ENCODE measurements at places on chromosomes 3 and 15.
A peak's percentile ranks its signal among the peaks of the same experiment; 100 is the strongest.

- DNase-seq, result no peak
Measured at GRCh38 chr3:71039332-71039731, 544.2 kb downstream of the FOXP1 start.

GRCh38 chr3:54928046-54928770 lies at the start of gene LRTM1:
Gene LRTM1 (minus strand): TSS chr3:54928059. CDS start chr3:54927911, 148 bp downstream.
- DNase-seq, result no peak

DNA sequence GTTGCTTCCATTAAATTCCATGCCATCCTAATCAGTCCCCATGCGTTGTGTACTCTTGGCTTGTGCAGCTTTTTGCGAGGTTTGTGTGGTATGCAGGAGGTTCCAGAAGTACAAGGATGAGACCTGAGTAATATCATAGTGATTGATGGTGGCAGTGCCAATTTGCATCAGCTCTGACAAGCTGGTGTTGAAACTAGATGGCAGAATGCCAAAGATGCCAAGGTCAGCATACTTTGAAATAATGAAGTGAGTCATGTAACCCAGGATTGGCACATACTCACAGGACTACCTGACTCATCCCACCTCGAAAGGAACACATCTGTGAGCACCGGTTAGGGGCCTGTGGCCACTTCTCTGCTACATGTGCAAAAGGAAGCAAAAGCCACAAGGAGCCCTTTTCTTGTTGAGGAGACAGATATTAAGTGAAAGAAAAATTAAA lies 14.3 kb downstream of the KAT2B start:
- peak; percentile 52 for DNase-seq

- DNase-seq, result no peak
Measured at GRCh38 chr3:167012691-167013090, 367.4 kb downstream of the ZBBX start.

DNA sequence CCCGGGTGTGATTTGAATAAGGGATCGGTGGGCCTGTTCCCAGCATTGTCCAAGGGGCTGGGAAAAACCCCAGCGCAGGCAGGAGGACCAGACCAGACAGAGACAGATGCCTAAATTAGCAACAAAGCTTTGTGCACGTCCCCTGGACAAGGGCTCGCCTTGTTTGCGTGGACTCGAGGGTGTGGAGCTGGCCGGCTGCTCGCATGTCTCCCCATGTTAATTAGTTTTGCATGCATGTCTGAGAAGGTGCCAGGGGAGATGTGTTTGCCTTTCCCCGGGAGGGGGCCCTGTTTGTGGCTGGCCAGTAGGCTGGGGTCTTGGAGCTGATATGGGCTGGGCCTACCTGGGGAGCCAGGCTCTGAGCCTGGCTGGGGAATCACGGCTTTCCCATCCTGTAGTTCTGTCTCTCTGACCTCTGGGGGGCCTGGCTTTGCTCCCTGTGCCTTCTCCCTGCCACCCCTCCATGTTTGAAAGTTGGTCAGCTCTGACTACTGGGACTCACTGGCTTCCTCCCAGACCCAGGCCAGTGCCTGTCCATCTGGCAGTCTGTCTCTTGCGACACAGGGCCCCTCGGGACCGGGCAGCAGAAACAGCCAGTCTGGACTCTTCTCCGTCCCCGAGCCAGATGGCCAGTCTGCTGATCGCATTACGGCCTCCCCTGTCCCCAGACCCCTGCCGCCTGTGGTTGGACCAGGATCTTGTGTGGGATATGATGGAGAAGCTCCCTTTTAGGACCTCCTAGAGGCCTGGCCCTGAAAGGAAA lies 55.4 kb upstream of the POLG start:
- DNase-seq, result no peak

DNA sequence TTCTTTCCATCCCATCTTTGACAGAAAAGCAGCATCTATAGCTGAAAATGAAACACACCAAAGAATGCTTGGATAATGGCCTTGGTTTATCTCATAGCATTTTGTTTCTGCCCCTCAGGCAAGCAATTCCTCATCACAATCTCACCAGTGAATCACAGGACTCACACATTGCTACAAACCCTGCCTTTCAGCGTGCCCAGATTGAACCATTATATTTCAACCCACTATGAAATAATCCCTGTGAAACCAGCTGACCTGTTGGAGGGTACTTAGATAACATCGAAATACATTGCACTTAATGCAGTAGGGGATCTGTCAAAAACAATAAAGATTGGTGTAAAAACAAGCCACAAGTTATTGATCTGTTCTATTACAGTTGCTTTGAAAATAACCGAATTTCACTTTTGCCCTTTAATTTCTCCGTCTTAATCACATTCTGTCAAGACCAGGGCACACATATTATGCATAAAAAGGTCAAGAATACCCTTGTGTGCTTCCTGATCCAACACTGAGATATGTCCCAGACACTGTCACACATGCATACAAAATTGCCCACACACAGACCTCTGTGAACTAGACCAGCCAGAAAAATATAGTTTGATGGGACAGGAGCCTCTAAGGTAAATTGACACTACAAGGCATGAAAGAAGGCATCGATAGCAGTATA lies 839.8 kb downstream of the NTRK3 start:
- no peak for DNase-seq

DNA sequence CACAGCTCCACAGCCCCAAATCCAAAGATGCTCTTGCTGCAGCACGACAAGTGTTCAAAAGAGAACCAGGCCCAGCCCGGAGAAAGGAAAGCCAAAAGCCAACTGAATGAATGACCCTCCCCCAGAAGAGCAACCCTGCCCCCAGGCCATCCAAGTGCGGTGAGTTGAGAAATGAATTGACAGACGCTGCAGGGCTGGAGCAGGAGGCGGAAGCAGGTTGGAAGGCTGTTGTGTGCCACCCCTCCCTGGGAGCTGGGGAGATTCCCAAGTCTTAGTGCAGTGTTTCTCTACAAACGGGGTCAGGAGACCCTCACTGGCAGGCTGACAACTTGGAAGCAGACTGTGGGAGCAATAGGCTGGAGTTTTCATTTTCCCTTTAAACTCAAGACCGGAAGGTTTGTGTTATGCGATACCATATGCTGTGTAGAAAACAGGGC lies 3.5 kb upstream of the SPTBN5 start:
- DNase-seq, result peak; percentile 64

GRCh38 chr3:66898155-66898554 lies 100.0 kb upstream of the KBTBD8 start:
- DNase-seq, result no peak

DNA sequence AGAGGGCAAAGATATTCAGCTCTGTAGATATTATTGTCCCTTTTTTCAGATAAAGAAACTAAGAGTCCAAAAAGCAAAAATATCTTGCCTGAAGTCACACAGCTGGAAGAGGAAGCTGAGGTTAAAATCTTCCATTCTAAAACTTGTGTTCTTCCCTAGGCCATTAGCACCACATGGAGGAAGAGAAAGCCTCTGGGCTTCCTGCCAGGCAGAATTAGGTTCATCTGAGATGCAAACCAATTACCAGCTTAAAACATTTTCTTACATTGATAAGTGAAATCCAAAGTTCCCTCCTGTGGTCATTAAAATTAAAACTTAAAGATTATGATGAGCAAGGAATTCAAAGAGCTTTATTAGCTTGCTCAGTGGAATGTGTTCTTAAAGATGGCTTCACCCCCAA lies 235.3 kb upstream of the SETMAR start:
- peak; percentile 9 for DNase-seq

GRCh38 chr3:131705558-131706051 lies 202.8 kb upstream of the MRPL3 start:
- no peak for DNase-seq

GRCh38 chr3:195033531-195034091 lies 237.3 kb downstream of the XXYLT1 start:
- no peak for DNase-seq

DNA sequence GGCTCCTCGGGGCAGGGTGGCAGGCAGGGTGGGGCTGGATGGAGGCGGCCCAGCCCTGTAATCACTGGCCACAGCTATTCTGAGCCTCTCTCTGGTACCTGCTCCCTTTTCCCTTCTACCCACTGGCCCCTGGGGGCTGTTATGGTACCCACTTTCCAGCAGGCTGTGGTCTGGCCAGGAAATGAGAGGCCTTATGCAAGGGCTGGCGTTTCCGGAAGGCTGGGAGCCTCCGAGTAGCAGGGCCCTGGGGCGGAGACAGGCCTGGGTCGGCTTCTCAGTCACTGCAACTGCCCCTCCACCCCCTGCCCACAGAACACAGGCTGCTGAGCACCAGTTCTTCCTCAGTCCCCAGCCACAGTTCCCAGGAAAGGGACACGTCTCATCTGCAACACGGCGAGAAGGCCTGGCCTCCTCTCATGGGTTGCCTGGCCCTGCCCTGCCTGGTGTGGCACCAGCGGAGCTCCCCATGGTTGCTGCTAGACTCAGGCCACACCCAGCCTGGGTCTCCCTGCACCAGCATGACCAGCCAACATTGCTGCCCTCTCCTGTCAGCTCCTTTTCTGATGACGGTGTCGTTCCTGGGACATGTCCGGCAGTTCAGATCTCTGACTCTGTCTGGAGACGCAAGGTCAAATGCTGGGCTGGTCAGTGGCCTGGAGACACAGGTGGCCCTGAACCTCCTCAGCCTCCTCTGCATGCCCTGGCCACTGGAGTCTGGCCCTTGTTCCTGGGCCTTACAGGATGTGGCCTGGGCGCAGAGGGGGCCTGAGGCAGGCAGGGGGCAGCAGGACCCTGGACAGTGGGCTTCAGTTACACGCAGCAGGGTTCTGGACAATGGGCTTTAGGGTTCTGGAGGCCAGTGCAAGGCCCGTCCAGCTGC lies 6.5 kb downstream of the CHST13 start:
- no peak for DNase-seq

GRCh38 chr3:157906627-157907026 lies 199.6 kb downstream of the SHOX2 start:
- peak; percentile 58 for DNase-seq

DNA sequence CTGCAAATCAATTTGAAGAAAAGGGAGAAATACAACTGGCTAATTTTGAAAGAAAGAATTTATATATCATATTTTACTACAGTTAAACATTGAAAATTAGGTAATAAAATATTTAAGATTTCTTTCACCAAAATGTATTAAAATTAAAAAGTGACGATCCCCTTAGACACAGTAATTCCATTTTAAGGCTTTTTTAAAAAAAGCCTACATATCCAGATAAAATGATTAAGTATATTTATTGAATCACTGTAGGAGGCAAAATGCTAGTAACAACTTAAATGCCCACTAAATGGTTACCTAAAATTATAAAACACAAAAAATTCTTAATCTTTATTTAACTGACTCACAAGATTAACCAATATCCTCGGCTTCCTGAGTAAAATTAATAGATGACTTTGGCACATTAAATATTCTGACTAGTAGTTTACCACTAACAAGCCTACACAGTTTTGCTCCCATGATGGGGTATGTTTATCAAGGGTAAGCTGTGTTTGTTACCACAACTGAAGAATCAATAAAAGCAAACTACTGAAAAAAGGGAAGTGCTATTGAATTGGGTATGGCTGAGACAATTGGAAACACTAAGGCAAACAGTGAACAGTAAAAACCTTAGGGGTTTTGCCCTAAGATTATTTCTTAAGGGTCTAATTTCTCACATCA lies 28.4 kb downstream of the ANKRD28 start:
- no peak for DNase-seq

DNA sequence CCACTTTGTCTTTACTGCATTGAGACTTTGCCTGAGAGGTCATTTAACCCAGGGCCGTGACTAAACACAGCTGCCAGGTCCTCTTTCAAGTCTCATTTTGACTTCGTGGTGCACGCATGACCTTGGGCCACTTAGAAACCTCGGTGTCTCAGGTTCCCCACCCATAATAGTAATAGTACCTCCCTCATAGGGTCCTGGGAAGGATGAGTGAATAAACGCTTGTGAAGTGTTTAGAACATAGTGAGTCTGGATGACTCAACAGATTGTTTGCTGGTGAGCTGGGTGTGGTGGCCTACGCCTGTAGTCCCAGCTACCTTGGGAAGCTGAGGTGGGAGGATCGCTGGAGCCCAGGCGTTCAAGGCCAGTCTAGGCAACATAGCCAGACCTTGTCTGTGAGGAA lies 56.3 kb downstream of the BDH1 start:
- no peak for DNase-seq

GRCh38 chr3:88986834-88987233 lies 120.6 kb upstream of the EPHA3 start:
- DNase-seq, result no peak

DNA sequence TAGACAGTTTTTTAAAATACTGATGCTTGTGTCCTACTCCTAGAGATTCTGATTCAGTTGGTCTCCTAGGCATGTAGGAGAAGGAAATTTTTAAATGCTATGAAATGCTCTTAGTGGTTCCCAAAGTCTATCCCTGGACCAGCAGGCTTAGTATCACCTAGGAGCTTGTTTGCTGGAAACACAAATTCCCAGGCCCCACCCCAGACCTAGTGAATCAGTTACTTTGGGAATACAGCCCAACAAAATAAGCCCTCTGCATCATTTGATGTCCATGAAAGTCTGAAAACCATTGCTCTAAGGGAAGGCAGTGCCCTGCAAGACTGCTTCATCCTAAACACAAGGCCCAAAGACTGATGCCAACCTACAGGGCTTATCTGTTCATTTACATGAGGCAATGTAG lies 36.3 kb downstream of the CCNL1 start:
- no peak for DNase-seq

- no peak for DNase-seq
Measured at GRCh38 chr3:180280555-180280954, 243.8 kb upstream of the PEX5L start.

DNA sequence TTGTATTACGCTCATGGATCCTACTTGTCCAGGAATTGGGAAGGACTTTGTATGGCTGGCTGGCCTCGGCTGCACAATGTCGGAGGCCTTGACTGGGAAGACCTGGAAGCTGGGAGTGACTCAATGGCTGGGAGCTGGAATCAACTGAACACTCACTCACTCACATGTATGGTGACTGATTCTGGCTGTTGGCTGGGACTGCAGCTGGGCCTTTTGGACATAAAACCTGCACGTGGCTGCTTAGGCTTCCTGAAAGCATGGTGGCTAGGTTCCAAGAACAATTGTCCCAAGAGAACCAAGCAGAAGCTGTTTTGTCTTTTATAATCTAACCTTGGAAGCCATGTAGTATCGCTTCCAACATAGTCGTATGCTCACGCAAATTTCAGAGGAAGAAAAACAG lies 38.0 kb upstream of the CMTM8 start:
- DNase-seq, result no peak

GRCh38 chr3:138786788-138787271 lies 47.9 kb downstream of the PIK3CB start:
- no peak for DNase-seq

- no peak for DNase-seq
Measured at GRCh38 chr3:167754049-167754448, 18.5 kb downstream of the SERPINI1 start.

DNA sequence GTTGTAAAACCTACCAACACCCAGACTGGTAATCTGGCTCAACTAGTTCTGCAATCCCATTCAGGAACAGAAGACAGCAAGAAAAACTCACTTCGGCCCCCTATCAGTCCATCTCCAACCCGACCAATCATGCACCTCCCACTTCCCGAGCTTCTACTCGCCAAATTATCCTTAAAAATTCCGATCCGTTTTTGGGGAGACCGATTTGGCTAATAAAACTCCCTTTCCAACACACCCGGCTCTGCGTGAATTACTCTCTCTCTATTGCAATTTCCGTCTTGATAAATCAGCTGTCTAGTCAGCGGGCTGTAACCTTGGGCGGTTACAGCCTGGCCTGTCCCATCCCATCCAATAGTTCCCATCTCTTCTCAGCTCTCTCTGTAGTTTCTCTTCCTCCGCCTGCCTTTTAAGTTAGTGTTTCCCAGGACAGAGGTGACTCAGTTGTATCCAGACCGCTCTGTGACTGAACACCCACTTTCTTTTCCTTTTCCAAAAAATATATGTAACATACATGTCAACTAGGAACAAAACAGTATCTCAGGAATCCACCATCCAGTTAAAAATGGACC lies 780 bp upstream of the ACAD9 start:
- DNase-seq, result peak; percentile 42
